Activated effector memory CD4-positive, alpha-beta T cell treated with anti-CD3 and anti-CD28 coated beads, Interleukin-2, amount 50 U/mL, for 16 hours (primary cell): ENCODE measurements at places on chromosomes 12 and 14.
A peak's percentile ranks its signal among the peaks of the same experiment; 100 is the strongest.

DNA sequence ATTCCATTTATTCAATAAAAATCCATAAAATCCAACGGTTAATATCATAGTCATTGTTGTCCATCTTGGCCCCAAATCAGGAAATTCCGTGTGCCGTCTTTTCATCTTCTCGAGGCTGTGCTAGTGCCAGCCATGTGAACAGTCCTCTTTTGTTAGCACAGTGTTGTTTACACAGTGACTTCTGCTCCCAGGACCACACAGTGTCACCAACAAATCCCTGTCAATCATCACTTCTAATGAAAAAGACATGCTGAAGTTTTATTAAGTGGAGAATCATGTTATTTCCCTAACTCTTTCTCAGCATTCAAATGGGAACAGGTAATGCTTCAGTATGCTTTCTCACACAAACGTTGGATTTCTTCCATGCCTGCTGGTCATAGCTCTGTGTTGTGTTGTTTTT, 1.9 kb upstream of the SLCO1A2 start:
- DNase-seq = no peak

DNA sequence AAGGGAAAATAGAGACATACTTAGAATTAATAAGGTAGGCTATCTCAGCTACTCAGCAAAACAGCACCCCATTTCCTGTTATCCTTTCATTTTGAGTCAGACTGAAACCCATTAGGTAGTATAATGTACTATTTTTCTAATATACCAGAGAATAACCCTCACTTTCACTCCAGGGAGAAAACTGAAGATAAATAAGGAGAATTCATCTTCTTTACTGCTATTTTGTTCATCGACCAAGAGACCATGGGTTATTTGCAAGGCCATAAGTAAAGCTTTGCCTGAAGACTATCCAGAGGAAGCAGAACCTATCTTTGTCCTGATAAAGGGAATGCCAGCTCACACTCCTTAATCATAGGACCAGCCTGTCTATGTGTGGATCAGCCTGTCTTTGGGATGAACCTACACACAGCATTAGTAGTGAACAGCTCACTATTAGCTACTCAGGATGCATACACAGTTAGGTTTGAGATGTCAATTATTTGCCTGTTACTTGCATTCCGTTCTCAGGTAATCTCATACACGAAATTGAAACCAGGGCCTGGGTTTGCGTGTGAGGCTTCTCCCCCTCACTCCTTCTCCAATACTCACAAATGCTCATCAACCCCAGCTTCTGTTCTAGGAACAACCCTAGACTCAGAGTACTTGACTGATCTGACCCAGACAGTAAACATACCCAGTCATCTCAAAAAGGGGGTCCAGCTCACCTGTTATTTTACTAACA, 124.4 kb downstream of the DAD1 start:
- no peak for DNase-seq

GRCh38 chr14:23030936-23031335, 3.8 kb downstream of the PSMB5 start:
- peak; percentile 9 for DNase-seq

- DNase-seq = peak; percentile 62
Measured at GRCh38 chr12:6450091-6450868, 1.6 kb upstream of the TAPBPL start.

DNA sequence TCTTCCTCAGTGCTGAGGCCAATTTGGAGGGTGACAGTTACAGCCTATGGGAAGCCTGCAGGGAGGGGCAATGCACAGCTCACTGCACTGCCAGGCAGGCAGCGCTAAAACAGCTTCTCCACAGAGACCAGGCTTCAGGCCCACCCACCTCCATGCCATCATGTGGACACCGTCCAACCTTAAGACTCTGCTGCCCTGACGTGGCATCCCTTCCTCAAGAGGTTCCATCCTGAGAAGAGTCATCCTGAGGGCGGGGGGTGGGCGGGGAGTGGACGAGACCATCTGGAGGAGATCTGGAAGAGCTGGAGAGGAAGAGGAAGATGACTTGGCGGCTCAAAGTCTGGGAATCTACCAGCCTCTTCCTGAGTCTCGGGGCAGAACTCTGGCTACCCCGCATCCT, 8.4 kb upstream of the ACVRL1 start:
- no peak for DNase-seq
